Activated CD4-positive, alpha-beta T cell treated with anti-CD3 and anti-CD28 coated beads, Interleukin-2, amount 50 U/mL, for 48 hours (primary cell): ENCODE measurements at places on chromosomes 11 and 22.
A peak's percentile ranks its signal among the peaks of the same experiment; 100 is the strongest.

DNA sequence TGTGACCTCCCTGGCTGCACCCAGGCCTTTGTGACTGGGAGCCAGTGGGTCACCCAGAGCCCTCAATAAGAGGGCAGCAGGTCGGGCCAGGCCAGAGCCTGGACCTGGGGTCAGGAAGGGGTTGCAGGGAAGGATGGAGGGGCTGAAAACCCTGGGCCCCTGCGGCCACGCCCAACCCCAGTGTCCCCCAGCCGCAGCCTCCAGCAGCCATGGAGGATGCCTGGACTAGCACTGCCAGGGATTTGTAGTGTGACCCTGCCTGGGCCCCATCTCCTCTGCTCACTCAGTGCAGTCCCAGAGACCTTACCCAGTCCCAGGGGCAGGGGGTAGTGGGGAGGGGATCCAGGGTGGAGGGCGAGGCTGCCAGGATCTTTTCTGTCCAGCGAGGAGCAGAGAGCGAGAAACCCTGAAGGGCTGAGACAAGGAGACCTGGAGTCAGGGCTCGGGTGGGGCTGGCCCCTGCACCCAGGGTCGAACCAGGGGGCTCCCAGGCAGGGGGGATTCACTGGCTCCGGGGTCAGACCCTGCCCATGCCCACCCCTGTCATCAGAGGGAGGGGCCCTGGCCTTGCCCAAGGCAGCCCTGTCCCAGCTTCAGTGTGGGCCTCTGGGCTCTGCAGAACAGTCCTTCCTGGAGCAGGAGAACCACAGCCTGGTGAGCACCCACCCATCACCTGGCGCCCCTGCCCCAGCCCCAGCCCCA lies 187.5 kb downstream of the IGLL1 start:
- DNase-seq = no peak

- DNase-seq = no peak
These were observed 676.3 kb upstream of the ANO3 start for GRCh38 chr11:25655636-25656035.

GRCh38 chr11:108672113-108672512 lies 7.2 kb downstream of the DDX10 start:
- no peak for DNase-seq

GRCh38 chr22:40407831-40408717 lies 37.7 kb downstream of the SGSM3 start:
- DNase-seq = no peak

DNA sequence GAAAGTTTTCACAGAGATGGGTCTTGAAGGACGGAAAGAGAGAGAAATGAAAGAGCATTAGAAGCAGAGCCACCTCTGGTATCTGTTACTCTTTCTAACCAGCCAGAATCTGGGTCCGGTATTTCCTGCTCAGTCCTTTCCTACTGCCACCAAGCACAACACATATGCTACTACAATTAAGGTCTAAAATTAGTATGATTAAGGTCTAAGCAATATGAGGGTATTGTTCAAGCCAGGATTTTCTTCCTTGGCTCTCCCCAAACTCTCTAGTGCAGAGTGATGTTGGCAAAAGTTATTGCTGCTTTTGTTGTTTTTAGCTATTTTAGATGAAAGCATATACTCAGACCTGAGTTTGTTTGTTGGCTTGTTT lies 59.2 kb upstream of the EED start:
- DNase-seq = no peak

DNA sequence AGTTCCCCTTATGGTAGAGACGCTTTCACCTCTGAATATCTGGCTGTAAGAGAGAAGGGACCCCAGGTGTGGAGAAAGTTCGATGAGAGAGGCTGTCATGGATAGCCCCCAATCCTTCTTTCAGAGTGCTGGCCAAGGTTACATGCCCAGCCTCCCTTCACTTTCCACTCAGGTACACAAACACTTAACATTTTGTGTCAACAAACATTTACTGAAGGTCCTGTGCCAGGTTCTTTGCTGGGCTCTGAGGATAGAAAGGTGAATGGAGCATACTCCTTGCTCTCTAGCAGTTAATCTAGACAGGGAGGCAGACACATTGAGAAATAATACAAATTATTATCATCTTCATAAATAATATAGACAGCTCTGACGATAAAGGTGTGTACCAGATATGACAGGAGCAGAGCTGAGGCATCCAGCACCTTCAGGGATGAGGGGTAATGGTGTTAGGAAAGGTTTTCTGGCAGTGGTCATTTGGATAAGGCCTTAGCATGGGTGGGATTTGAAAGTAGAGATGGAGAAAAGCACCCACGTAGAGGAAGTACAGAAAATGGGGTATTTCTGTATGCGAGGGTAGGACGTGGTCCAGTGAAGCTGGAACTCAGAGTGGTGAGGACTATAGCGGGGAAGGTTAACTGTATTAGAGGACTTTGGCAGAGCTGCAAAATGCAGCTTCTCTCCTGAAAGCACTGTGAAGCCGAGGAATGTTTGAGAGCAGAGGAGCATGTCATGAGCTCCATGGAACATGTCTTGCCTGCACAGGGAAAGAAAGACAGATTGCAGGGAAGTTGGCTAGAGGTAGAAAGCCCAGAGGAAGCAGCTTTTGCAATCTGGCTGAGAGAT lies 19.6 kb downstream of the PPFIBP2 start:
- DNase-seq = no peak

GRCh38 chr11:74949753-74950137 lies 679 bp downstream of the SPCS2 start:
- no peak for DNase-seq

GRCh38 chr11:82775736-82776346 lies 42.2 kb upstream of the FAM181B start:
- peak; percentile 27 for DNase-seq

DNA sequence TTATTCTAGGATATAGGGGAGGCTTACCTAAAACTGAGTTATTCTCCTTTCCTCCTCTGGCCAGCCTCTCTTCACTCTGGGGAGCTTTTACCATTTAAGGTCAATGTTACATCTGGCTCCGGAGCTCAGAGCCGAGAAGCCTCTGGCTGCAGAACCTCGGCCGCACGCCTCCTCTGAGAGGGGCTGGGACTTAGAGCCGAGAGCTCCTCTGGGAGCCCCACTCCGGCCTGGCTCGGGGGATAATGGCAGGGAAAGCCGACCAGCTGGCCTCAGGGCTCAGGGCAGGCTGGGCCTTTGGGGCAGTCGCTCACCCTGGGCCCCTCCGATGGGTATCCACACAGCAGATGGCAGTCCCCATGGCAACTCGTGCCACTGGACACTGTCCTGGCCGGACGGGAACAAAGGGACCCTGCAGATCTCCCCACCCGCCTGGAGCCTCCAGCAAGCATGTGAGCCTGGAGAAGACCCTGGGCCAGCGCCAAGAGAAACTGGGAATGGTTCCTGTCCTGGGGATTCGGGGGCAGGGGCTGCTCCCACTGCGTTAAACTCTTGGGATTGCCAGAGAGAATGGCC lies at the start of gene IRAG1:
Gene IRAG1 (minus strand): TSS at position 247 of the 573 bp plus-strand sequence. CDS start 153 bp downstream, at position 94.
- DNase-seq = no peak

- DNase-seq = no peak
These were observed 37.5 kb upstream of the TCF20 start for GRCh38 chr22:42307806-42308563.

- no peak for DNase-seq
These were observed 43.5 kb downstream of the MIAT start for GRCh38 chr22:26700886-26701285.

GRCh38 chr11:26142891-26143290 lies 189.0 kb upstream of the ANO3 start:
- DNase-seq = no peak

DNA sequence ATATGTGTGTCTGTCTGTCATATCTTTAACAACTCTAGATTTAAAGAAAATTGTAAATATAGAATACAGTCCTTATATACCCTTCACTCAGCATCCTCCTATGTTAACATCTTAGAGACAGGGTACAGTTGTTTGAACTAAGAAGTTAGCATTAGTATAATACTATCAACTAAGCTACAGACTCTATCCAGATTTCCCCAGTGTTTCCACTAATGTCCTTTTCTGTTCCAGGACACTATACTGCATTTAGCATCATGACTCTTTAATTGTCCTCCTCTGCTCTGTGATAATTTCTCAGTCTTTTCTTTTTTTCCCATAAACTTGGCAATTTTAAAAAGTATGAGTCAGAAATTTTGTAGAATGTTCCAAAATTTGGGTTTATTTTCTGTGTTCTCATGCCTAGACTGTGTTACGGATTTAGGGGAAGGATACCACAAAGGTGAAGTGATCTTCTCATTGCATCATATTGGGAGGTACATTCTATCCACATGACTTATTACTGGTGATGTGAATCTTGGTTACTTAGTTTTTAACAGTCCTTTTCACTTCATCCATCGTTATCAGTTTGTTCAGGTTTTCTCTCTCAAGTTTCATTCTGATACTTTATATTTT lies 168.4 kb downstream of the SBF2 start:
- no peak for DNase-seq

- DNase-seq = no peak
These were observed 162.7 kb downstream of the NTM start for GRCh38 chr11:131533149-131533548.

GRCh38 chr22:46355996-46356471 lies 20.5 kb downstream of the TRMU start:
- DNase-seq = no peak

GRCh38 chr11:88535916-88536547 lies 198.5 kb upstream of the CTSC start:
- no peak for DNase-seq

GRCh38 chr22:39725351-39726035 lies 154.9 kb downstream of the CACNA1I start:
- no peak for DNase-seq

DNA sequence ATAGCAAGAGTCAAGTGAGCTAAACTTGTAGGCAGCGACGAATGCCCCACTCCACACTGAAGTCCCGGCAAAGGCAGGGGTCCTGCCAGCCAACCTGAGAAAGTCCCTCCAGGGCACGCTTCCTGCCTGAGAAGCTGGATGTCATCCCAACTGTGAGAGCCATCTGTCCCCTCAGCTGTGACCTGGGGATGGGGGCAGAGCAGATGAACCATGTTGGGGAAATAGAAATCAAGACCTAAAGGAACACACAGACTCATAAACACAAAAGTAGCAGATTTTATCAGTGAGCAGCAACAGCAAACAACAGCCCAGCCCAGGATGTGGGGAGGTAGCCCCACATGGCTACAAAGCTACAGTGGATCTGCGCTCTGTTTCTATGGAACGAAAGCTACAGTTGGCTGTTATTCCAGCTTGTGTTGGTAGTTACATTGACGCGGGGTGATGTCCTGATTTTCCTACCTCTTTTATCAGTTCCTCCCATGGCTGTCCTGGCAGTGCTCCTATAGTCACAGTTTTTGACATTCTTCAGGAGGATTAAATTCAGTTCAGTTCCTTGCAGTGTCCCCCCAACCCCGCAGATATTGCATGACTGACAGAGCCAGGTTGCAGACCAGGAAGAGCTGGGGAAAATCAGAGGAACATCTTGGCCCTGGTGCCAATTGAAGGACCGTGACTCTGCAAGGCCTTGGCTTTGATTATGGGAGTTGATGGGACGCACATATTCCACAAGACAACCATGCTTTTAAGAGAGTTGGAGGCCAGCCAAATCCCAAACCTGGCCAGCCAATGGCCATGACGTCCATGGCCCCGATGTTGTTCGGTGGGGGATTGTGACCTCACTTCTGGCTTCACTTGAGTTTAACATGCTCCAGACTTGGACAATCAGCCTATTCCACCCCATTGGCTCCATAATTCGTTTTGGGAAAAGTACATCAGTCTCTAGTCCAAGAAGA lies 14.6 kb downstream of the MRGPRD start:
- no peak for DNase-seq

DNA sequence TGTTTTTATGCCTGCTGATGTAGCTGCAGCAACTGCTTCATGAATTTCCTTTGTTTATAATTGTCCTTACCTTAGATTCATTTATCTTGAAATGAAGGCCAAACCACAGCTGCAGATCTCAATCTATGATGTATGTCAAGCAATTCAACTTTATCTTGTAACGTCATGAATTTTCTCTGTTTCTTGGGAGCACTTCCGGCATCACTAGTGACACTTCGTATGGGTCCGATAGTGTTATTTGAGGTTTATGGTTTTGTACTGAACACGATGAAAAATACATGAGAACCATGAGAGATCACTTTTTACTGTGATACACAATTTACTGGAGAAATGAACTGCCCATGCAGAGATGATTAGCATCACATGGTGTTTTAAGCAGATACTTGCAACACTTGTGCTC lies 98.5 kb downstream of the CSTPP1 start:
- DNase-seq = no peak

DNA sequence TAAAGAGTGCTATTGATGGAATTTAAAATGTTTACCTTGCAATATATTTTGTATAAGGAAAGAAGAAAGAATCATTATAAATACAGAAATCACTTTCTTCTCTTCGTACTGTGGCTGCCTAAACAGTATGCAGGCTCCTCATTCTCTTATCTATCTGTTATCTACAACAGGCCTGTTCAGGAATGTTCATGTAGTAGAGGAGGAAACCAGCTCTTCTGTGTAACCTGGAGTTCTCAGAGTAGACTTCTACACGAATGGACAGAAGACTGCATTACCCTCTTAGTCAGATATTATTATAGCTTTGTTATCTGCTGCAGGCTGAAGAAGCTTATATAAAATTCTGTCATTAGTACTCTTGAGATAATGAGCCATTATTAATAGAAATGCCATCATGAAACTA lies 1225.9 kb upstream of the CNTN5 start:
- DNase-seq = no peak

GRCh38 chr11:115606498-115607220 lies 102.4 kb upstream of the CADM1 start:
- DNase-seq = no peak

DNA sequence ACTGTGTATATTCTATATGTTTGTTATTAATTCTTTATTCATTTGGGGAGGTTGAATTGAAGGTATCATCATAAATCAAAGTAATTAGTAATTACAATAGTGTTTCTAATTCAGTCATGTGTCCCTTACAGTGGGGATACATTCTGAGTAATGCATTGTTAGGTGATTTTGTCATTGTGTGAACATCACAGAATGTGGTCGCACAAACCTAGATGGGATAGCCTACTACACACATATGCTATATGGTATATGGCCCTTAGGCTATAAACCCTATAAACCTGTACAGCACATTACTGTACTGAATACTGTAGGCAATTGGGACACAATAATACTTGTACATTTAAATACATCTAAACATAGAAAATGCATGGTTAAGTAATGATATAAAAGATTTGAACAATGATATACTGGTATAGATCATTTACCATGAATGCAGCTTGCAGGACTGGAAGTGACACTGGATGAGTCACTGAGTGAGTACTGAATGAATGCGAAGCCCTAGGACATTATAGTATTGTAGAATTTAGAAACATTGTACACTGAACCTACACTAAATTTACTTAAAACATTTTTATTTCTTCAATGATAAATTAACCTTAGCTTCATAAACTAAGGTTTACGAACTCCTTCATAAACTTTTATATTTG lies 936.2 kb upstream of the CHORDC1 start:
- no peak for DNase-seq

DNA sequence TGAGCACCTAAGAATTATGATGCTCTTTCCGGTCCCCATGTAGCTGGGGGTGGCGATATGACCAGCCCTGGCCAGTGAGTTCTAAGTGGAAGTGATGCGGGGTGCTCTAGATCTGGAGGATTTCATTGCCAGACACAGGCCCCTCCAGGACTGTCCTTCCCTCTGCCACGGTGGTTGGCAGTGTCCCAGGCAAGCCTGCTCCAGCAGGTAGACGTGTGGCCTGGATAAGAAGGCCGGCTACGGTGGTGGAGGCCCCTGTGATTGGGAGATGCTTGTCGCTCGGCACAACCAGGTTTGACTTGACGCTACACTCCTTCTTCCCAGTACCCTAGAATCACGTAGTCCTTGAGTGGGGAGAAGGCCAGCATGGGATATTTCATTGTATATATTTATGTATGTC lies 9.1 kb upstream of the ARHGAP8 start:
- no peak for DNase-seq

- DNase-seq = peak; percentile 6
These were observed 309.5 kb downstream of the CADM1 start for GRCh38 chr11:115194802-115195110.
